ENCODE measurements at places on chromosomes 2 and 18.

DNA sequence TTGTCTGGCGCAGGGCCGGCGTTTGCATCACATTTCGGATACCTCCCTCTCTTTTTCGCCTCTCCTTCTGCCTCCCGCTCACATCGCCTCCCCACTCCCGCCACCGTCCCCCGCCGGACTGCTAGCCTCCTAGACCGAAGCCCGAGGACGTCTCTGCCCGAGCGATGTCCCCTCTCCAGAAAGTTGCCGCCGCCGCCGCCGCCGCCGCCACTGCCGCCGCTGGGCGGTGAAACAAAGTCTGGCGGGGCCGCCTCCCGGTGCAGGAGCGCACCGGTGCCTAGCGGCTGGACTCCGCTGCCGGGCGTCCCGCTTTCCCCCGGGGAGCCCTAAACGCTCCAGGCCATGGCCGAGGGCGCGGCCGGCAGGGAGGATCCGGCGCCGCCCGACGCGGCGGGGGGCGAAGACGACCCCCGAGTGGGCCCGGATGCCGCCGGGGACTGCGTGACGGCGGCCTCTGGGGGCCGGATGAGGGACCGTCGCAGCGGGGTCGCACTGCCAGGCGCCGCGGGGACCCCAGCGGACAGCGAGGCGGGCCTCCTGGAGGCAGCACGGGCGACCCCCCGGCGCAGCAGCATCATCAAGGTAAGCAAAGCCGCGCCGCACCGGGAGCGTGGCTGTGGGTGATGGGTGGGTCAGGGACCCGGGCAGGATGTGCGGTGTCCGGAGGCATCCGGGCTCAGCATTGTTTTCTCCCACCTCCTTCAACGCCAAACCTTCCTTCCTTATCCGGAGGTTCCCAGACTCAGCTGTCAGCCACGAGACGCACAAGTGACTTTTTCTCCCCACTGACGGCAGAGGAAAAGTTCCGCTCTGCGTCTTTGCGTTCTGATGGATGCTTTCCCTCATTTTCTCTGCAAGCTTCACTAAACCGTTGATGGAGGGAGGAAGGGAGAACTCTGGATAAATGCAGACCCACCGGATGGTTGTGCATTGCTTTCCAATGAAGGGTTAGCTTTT lies 643 bp downstream of the PLCL1 start:
- DNase-seq = no peak

GRCh38 chr2:127174136-127174535 lies 46.0 kb downstream of the CYP27C1 start:
- no peak for DNase-seq

DNA sequence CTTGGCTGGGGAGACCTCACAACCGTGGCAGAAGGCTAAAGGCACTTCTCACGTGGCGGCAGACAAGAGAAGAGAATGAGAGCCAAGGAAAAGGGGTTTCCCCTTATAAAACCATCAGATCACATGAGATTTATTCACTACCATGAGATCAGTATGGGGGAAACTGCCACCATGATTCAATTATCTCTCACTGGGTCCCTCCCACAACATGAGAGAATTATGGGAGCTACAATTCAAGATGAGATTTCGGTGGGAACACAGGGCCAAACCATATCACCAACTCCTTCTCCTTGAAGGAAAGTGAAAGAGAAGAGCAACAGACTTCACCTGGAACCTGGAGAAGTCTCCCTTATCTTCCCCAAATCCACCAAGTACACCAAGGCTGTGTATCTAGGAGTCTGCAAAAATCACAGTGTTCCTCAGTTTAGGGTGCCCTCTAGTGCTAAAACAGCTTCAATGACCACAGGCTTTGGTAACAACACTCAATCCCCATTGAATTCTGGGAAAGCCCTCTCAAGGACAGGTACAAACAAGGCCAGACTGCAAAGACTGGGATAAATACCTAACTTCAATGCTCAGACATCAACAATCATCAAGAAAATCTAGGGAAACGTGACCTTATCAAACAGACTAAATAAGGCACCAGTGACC lies 148.8 kb upstream of the SRD5A2 start:
- no peak for DNase-seq

- peak; percentile 73 for DNase-seq
Measured at GRCh38 chr2:37590119-37590571, 81.3 kb downstream of the CDC42EP3 start.

DNA sequence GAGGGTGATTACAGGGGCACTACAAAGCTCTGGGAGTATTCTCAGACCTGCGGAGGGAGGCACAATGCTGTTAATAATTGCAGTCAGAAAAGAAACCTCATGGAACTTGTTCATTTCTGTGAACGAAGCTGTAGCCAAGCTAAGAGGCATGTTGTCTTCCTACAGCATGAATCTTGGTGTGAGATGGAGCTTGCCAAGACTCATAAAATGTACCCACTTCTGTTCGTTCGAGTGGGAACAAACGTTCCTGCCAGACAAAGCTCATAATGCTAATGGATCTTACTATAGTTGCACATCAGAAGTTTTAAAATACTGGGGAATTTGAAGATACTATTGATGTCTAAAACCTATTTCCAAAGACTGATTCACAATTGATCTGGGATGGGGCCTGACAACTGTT lies 489.1 kb downstream of the ZEB2 start:
- no peak for DNase-seq

DNA sequence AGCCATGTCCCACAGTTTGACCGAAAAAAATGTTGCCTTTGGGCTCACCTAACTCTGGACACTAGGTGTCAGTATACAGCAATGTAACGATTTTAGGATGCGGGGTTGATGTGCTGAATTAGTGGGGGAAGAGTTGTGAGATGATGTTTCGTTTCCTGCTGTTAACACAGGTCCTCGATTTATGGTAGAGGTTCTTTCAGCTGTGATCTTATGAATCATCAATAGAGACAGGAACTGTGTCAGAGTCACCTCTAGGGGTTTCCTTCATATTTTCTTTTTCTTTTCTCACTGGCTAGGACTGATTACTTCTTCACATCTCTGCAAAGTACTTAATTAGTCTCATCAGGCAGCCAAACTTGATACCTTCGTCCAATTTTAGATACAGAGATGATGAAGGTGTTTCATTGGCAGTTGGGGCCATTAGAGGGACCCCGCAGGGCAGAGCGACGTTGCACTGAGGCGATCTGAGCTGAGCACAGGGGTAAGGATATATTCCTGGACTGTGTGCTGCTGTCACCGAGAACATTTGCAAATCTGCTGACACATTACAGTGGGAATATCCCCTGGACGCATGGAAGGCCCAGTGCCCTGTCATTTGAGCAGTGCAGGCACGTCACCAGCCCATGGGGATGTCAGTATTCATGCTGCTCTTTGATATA lies 10.2 kb upstream of the MMADHC start:
- DNase-seq = peak; percentile 57

GRCh38 chr2:168160897-168161296 lies 86.5 kb downstream of the STK39 start:
- no peak for DNase-seq

- DNase-seq = no peak
Measured at GRCh38 chr2:191166756-191167445, 16.1 kb upstream of the STAT4 start.

DNA sequence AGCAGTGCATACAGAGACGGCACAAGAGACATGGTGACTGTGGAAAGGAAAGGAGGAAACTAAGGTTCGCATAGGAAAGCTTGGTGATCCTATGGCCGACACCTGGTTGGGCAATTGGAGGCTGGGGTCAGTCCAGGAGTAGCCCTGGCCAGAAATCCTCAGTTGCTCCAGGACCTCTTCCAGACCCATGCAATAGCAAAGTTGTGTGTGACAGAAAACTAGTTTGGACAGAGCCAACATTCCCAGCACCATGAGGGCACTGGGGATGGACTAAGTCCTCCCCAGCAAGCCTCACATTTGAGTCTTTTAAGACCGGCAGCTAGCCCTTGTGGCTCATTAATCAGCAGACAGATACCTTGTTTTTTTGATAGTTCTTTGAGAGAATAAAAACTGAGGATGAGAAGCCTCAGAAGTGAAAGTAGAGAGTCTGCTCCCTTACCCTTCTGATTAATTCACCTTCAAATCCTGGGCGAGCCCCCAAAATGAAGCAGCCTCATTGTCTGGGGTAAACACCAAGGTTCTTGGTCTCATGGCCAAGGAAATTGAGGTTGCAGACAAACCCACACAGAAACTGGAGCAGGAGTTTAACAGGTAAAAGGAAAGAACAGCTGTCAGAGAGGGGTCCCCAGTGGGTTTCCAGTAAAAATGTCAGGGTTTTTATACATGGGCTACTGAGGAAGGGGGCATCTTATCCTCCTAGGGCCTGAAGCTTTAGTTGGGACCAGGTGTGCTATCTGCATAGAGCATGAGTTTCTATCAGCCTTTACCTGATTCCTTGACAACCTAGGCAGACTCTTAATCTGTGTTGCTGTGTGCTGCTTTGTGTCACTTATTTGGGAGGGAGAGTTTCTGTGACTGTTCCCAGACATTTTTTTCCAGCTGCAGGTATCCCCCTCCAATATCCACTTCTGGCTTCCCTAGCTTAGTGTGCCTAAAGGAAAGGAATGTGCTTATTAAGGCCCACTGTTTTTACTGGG lies 39.1 kb downstream of the STK17B start:
- DNase-seq = no peak

DNA sequence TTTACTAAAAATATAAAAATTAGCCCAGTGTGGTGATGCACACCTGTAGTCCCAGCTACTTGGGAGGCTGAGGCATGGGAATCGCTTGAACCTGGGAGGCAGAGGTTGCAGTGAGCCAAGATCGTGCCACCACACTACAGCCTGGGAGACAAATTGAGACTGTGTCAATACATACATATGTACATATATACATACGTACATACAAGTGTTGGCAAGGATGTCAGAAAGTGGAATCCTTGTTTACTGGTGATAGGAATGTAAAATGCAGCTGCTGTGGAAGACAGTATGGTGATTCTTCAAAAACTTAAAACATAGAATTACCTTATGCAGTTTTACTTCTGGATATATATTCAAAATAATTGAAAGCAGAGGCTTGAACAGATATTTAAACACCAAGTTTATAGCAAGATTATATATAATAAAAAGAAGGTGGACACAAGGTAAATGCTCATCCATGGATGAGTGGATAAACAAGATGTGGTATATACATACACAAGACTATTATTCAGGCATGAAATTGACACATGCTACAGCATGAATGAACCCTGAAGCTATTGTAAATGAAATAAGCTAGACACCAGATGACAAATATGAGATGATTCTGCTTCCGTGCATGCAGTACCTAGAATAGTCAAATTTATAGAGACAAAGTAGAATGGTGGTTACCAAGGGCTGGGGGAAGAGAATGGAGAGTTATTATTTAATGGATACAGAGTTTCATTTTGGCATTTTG lies 43.2 kb downstream of the CCDC138 start:
- DNase-seq = no peak

DNA sequence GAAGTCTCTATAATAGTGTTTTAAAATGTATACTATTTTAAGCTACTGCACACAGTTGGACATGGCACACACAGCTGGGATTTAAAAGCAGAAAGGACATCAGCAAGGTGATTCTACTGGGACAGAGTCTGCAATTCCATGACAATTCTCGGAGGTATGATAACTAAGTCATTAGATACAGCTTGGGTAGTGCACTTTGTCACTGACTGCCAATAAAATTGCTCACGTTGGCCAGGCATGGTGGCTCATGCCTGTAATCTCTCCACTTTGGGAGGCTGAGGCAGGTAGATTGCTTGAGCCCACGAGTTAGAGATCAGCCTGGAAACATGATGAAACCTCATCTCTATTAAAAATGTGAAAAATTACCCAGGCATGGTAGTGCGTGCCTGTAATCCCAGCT lies 134.1 kb upstream of the SATB2 start:
- no peak for DNase-seq

GRCh38 chr2:241803387-241804325 lies 5.3 kb upstream of the NEU4 start:
- no peak for DNase-seq

GRCh38 chr2:29578084-29578598 lies 343.2 kb downstream of the ALK start:
- DNase-seq = no peak
